ENCODE measurements at places on chromosomes 7 and 10. TPM values are rescaled to one million over a fixed set of nuclear protein-coding genes. Genes with fewer than 3 reads are reported as not detected.

The GDF10 gene
- 32.6 TPM for total RNA-seq

The OR2A42 gene
- total RNA-seq = not detected

The CCL26 gene
- total RNA-seq = not detected

The CYP3A7 gene
- 0.21 TPM for total RNA-seq

The TSPAN33 gene
- total RNA-seq = 20.8 TPM

The NME8 gene
- 0.10 TPM for total RNA-seq

The SSC4D gene
- 0.41 TPM for total RNA-seq

The GPNMB gene
- total RNA-seq = 120 TPM

The PSAP gene
- 564 TPM for total RNA-seq

The OPALIN gene
- total RNA-seq = not detected

The SORCS1 gene
- total RNA-seq = 17.8 TPM

The FAM131B gene
- total RNA-seq = 1.5 TPM

The TRIM50 gene
- 0.31 TPM for total RNA-seq

The FAM25C gene
- not detected for total RNA-seq

The EIF5AL1 gene
- 0.10 TPM for total RNA-seq

The GPRIN2 gene
- 1.3 TPM for total RNA-seq

The LRCH4 gene
- 30.1 TPM for total RNA-seq

The HOXA6 gene
- total RNA-seq = not detected

The MPLKIP gene
- total RNA-seq = 8.9 TPM

The GIMAP4 gene
- 42.2 TPM for total RNA-seq

The COBL gene
- 87.7 TPM for total RNA-seq

The ZYX gene
- total RNA-seq = 33.7 TPM

The KAZALD1 gene
- total RNA-seq = 20.5 TPM
